ENCODE measurements at places on chromosomes 5 and 9.

GRCh38 chr5:110727025-110727314 lies 499 bp upstream of the TMEM232 start:
- DNase-seq: no peak

- DNase-seq: no peak
Measured at GRCh38 chr5:15321776-15322175, 178.2 kb upstream of the FBXL7 start.

DNA sequence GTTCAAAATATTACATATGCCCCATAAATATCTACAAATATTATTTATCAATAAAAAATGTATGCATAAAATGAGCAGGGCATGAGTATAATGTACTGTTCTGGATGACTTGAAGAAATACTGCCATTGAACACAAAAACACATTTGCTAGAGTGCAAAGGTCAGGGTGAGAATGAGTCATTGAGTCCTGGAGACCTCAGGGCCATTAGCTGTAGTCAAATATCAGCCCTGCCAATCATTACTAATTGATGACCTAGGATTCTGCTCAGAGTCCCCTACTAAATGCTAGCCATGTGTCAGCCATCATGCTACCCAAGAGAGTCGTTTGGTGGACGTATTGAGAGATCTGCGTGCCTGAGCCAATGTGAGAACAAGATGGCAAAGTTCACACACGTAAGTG lies 80.3 kb upstream of the FAM169A start:
- DNase-seq: no peak

DNA sequence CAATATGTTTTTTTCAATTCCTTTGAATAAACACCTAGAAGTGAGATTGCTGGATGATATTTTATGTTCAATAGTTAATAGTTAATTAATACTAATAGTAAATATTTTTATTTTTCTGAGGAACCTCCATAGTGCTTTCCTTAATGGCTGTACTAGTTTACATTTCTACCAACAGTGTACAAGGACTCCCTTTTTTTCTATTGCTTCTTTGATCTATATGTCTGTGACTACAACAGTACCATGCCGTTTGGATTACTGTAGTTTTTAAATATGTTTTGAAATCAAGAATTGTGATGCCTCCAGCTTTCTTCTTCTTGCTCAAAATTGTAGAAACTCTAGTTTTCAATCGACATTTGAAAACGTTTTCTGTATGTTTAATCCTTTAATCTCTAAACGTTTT lies 39.5 kb upstream of the ADAMTS16 start:
- no peak for DNase-seq

GRCh38 chr9:84379740-84380139 lies 39.2 kb upstream of the SLC28A3 start:
- no peak for DNase-seq

- no peak for DNase-seq
Measured at GRCh38 chr9:128026773-128027541, 40.2 kb downstream of the NAIF1 start.

DNA sequence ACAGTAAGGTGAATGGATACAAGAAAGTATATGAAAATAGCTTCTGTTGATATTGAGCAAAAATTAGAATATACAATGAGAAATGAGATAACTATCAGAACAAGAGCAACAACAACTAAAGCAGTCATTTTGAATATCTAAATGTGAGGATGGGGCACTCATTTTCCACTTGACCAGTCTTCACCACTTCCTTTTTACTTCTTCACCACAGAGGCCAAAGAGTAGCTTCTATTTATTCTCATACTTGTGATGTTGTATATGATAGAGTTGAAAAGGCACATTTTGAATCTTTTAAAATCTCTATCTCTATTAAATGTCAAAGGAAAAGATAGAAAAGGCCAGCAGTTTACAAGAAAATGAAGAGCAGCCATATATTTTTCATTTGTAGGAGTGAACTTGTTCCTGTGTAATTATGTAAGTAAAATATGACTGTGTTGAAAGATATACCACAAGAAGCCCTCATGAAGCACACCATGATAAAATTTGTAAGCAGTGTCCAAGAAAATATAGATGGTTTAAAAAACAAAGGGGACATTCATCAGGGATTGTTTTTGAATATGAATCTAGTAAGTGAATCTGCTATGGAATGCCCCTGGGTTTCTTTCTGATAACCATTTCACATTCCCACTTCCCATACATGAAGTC lies 39.2 kb downstream of the ADAMTS19 start:
- DNase-seq: no peak

DNA sequence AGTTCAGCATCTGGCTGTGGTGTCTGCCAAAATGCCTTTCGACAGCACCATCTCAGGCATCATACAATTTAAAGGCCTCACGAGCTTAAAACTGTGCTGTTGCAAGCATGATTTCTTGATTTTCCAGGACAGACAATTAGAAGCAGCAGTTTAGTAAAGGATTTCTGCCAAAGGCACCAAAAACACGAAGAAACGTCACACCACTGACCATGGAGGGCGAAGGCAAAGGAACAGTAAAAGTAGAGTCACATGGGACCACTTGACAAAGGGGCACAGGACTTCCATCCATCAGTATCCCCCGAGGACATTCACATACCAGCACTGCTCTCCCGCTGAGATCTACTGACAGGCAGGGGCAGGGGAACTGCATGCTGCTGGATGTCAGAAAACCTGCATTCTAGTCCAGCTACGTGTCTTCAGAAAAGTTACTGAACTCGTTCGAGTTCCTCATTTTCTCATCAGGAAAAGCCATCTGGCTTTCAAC lies 70.4 kb upstream of the FBXW11 start:
- no peak for DNase-seq

DNA sequence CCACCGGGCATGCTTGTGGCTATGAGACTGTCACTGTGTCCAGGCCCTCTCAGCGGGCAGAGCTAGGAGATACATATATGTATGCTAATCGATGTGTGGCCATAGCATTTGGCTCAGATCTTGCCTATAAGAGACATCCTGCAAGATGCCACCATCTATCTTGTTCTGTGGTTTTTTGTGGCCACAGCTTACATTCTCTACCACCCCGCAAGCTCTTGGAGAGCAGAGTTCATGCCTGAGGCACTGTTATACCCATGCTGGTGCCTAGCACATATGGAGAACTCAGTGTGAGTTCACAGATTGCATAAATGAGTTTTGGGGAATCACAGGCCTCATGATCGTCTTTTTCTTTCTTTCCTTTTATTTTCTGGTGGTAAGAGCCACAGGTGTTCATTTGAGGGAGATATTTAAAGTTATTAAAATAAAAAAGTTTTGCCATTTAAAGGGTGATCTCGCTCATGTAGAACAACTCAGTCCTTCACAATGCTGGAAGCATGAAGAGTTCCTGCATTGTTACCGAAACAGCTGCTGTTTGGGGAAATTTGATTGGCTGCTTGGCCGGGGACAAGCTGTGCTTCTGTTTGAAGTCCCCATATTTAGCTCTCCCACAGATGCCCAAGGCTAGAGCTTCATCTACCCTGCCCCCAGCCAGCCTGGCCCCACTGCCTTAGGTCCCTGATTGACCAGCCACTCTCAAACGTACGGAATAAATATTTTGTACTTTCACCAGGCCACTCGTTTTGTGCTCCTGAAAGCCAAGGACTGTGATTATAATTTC lies 169.2 kb upstream of the MAP1B start:
- DNase-seq: no peak

- DNase-seq: no peak
Measured at GRCh38 chr9:98708103-98708932, 417 bp downstream of the GABBR2 start.

GRCh38 chr9:19022206-19022605 lies 10.8 kb downstream of the SAXO1 start:
- DNase-seq: no peak

DNA sequence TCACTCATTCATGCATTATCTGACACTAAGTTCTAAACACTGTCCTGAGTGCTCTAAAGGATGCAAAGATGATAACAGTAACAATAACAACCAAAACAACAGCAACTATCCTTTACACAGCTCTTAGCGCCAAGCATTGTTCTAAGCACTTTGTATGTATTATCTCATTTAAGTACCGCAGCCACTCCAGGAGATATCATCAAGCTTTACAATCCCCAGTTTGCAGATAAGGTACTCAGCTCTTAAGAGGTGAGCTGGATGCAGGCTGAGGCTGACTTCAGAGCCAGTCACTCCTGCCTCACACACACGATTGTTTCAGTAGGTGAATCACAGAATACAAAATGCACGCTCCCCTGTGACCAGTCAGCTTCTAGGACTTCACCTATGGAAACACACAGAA lies 141.8 kb downstream of the PAX5 start:
- no peak for DNase-seq

GRCh38 chr9:13555989-13556500 lies 276.6 kb upstream of the MPDZ start:
- no peak for DNase-seq

DNA sequence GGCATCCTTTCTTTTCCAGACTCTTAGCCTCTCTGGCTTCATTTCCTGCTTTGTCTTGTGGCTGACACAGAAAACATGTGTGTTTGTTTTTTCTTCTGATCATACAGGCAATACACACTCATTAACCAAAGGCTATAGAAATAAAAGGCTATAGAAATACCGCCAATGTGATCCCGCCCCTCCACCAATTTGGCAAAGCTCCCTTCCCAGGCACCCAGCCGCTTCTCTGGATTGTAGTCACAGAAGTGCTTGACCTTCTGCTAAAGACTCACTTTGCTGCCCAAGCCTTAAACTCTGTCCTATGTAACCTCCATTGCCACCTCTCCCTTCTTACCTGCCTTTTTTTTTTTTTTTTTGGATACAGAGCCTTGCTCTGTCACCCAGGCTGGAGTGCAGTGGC lies 5.3 kb downstream of the TXNDC15 start:
- no peak for DNase-seq

GRCh38 chr5:59648949-59649921 lies 244.3 kb downstream of the PDE4D start:
- no peak for DNase-seq

DNA sequence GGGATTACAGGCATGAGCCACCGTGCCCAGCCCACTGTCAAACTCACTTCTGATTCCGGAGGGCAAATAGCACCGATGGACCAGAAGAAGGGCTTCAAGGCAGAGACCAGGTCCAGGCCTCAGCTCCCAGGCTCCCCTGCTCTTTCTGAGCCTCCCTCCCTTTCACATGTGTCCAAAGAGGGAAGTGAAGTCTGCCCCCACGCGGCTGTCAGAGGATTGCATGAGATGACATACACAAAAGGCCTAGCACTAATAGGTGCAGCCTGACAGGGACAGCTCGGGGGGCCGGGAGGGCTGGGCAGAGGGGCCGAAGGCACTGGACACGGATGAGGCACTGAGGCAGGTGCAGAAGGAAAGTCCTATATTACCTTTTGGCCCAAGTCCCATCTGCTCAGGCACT lies 16.1 kb downstream of the FBP1 start:
- no peak for DNase-seq

- DNase-seq: no peak
Measured at GRCh38 chr9:130199605-130200004, 27.4 kb downstream of the NCS1 start.

- DNase-seq: no peak
Measured at GRCh38 chr9:21969951-21970799, 24.0 kb downstream of the CDKN2A start.

GRCh38 chr9:113588242-113588810 lies 124.8 kb downstream of the RGS3 start:
- no peak for DNase-seq

DNA sequence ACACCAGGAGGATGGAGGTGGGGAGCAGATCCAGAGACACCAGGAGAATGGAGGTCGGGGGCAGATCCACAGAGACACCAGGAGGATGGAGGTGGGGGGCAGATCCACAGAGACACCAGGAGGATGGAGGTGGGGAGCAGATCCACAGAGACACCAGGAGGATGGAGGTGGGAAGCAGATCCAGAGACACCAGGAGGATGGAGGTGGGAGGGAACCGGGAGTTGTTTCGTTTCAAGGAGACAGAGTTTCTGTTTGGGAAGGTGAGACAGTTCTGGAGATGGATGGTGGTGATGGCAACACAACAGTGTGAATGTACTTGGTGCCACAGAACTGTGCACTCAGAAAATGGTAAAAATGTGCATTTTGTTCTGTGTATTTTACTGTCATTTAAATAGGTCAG lies 9.0 kb upstream of the INPP5E start:
- no peak for DNase-seq

GRCh38 chr5:55672477-55672911 lies 39.6 kb downstream of the SLC38A9 start:
- DNase-seq: no peak

Data from stimulated activated CD4-positive, alpha-beta T cell treated with anti-CD3 and anti-CD28 coated beads, Interleukin-1b, Interleukin-23, amount 100 ng/mL, for 1 hour (primary cell).